ENCODE measurements at places on chromosomes 2 and 18.

DNA sequence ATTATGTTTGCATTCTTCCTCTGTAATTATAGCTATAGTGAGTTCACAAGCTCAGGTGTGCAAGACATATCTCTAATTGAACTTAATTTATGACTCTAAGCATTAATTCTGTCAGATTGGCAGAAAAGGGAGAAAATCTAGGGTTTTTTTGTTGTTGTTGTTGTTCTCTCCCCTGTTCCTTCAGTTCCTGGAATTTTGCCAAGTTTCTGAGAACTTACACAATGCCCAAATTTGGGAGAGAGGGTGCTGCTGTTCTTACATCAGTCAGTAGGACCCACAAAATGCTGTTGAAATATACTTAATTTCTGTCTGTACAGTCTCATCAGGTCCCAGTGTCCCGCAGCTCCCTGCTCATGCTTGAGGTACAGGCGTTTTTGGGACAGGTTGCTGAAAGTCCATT is 221.8 kb upstream of the RBMS1 start:
- no peak for DNase-seq

- DNase-seq, result no peak
Measured at GRCh38 chr2:138087751-138088593, 123.7 kb downstream of the HNMT start.

DNA sequence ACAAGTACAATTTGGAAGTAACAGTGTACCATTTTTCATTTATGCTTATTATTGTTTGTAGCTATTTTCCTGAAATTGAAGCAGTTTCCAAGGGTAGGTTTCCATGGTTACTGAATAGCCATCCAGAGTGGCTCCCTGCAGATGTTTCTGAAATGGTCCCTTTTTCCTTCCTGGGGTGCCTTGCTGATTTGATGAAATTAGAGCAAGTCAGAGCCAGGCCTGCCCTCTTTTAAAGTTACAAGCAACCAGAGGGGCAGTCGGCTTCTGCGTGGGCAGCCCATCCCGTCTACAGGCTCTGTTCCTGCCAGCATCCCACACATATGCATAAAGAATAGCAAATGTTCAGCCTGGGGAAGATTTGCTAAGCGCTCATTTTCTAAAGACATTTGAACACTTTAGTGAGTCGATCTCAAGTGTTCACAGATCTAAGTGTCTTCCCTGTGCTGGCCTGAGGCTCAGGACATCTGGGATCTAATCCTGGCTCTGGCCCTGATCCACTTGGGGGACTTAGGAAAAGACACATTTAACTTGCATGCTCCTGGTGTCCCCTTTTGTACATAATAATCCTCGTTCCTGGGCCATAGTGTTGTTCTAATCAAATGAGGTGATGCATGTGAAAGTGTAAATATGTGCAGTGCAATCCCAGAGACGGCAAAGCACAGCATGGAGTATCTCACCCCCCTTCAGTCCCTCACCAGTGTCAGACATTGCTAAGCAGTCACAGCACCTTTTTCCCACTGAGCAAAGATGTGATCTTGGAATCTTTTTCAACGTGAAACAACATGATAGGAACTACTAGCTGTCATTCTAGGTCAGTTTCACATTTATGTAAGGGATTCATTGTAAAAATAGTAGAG is 92.2 kb downstream of the STPG4 start:
- peak; percentile 41 for DNase-seq

DNA sequence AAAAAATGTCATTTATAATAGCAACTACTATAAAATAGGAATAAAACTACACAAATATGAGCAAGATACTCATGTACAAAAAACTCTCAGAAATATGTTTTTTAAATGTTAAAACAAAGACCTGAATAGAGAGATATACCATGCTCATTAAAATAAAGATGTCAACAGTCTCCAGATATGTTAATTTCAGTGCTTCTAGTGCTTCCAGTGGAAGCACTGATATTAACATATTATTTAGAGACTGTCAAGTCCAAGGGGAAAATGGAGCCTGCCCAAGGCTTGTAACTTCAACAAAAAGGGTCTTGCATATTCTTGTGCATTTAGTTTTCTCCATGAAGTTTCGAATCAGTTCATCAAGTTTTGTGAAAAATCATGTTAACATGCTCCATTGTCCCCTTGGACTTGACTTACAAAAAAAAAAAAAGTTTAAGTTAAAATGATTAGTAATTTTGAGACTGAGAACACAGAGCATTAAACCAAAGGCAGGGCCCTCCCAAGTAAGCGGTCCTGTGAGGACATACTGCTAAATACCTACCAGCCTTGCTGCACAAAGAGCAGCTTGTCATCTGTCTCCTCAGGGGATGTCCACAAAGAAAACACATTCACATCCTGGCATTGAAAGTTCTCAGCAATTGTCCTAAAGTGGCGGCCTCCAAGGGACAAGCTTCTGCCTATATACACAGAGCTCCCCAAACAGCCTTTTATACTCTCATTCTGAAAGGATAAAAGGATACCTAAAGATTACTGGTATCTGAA is 501.9 kb upstream of the CHAC2 start:
- DNase-seq, result no peak

DNA sequence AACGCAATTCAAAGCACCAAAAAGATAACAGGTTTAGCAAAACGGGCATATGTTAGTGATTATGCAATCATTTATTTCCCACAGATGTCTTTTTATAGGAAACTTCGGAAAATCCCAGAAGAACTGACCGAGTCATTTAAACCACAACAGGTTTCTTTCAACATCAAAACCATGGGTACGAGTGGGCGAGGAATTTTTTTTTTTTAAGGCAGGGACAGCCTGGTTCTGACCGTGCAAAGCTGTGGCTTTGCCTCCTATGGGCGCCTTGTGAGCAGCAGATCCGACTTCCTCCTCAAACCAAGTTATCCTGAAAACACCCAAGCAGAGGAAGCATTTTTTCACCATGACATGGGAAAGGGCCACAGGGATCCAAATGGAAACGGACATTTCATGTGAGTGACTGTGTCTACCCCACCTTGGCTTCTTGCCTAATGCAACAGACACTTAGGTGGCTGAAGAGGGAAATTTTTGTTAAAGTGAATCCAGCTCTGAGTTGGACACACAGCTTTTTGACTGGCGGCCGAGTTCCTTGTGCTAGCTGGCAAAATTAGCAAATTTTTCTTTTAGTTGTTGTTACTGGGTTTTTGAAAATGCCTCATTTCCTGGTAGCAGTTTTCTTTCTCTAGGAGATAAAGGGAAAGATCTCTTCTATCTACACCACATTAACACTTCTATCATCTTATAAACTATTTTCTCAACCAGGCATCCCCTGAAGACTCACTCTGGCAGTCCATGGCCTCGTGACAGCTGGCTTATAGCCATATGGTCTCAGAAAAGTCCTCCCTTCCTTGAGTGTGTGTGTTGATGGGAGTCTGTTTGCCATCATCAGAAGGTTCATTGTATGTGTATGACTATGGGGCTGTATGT is 487.4 kb upstream of the ZEB2 start:
- DNase-seq, result no peak
